ENCODE measurements at places on chromosomes 4 and X.

GRCh38 chrX:44227991-44228390 lies 115.5 kb downstream of the EFHC2 start:
- no peak for DNase-seq

GRCh38 chrX:42803320-42803719 lies 25.4 kb upstream of the PPP1R2C start:
- no peak for DNase-seq

GRCh38 chr4:4423706-4424498 lies 37.0 kb downstream of the NSG1 start:
- no peak for DNase-seq

DNA sequence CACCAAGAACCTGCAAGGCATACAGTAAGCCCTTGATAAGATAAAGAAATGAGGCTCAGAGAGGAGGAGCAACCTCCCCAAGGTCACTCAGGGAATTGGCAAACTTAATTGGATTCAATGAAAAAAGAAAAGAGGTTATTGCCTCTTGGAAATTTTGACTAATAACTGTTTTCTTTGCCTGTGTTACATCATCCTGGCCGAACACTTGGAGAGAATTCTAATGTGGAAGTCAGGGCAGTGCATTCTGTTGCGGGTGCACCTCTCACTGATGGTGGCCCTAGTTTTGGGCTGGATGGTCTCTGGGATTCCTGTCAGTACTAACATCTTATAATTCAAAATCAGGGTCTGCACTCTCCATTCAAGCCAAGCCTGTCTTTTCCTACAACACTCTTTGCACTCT lies 186.2 kb upstream of the BCOR start:
- DNase-seq: no peak

DNA sequence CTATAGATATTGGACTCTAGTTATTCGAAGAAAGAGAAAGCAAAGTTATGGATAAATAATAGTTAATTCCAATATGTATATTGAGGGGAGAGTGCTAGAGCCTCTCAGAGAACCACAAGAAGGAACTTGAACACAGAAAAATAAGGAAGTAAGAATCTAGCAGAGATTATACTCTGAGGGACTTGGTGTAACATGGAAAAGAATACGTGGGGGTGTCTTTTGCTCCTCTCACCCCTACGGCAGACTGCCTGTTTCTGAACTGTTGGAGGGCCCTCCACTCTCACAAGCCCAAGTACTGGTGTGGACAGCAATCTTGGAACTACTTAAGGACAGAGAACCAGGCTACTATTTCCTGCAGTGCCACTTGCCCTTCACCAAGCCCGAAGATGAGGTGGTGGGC lies 1174.4 kb upstream of the PCDH10 start:
- DNase-seq: peak; percentile 15

DNA sequence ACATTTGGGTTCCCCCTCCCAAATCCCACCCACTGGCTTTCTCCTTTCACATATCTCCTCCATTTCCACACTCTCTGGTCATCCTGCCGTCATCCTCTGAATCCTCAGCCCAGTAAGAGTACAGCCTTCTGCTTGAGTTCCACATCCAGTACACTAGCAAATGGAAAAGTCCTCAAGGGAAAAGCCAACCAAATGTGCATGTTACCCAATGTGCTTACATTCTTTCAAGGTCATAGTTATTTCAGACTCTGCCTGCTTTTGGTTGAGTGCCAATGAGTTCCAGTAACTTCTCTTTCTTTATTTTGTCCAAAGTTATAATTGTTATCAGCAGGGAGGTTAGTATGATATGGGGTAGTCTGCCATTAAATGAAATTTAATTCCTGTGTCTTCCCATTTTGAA lies 78.1 kb downstream of the SRPX start:
- peak; percentile 44 for DNase-seq

GRCh38 chrX:132602701-132603100 lies 113.9 kb upstream of the MBNL3 start:
- no peak for DNase-seq

DNA sequence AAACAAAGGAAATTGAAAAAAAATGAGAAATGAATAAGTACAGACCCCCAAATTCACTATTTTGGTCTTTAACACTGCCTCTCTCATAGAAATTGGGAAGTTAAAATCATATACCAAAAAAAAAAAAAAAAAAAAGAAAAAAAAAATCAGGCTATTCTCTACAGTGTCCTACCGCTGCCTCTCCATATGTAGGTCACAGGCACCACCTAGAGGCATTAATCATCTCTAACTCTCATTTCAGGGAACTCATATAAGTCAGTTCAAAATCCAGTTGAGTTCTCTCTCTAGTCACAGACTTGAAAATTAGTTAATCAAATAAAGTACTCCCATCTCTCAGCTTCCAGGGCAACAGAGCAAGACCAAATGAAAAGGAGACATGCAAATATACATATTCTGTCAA lies 47.9 kb downstream of the COX18 start:
- DNase-seq: no peak

DNA sequence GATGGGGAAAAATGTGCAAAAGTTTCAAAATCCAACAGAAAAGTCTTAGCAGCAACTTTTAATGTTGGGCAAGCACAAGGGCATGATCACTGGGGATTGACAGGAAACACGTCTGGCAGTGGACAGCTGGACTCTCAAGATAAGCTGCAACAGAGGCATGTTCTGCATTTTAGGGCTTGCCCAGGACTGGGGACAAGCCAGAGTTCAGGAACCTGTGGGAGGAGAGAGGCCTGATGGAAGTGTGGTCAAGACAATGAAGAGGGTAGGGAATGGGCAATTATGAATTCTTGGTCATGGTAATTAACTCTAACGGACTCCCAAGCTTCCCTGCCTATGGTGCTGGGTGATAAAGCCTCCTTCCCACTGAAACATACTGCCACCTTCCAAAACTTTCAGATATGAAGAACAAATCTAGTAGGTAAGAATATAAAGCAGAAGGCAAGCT lies 48.4 kb downstream of the ANXA3 start:
- DNase-seq: no peak

DNA sequence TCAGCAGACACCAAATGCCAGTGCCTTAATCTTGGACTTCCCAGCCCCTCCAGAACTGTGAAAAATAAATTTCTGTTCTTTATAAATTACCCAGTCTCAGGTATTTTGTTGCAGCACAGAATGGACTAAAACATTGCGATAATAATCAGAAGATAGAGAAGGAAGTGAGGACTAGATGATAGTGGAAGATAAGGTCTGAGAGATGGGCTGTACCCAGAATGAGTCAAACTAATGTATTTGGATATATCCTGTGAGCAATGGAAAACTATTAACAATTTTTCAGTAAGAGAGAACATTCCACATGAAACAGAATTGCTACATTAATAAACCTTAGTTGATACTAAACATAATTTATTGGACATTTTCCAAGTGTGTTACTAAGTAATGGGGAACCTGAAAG lies 93.3 kb downstream of the FANCB start:
- no peak for DNase-seq

Data from lung (tissue), 17 donors.